ENCODE measurements at places on chromosomes 7 and 10.
A peak's percentile ranks its signal among the peaks of the same experiment; 100 is the strongest.

- DNase-seq = no peak
Observed at GRCh38 chr10:62069452-62070178, 168.1 kb downstream of the ARID5B start.

DNA sequence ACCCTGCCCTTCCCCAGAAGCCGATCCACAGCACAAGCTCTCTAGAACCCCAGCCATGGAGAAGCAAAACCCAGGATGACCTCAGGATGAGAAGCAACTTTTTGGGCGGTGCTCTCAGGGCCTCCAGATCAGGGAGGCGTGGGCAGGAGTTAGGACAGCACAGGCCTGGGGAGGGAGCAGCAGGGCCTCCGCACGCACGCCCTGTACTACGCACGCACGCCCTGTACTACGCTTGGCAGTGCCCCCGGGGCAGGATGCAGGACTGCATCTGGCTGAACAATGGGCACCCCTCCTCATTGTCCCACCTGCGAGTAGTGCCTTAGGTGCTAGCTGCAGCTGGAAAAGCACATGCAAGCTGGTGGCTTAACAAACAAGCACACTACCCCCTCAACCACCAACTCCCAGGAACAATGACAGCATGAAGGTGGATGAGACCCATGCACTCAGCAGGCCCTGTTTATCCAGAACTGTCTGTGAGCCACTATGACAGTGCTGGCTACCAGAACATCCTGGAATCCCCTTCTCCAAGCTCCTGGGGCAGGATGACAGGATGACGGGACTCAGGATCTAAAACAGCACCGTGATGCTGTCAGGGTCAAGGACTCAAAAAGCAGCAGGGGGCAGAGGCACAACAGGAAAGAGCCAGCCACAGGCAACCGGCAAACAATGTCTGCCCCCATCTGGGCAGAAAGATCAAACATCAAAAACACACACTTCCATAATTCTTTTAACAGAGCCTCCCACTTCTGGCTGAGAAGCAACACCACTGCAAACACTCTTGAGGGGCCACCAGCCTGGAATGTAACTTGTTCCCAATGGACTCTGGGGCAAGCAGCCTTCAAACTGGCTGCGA lies 11.8 kb downstream of the PODXL start:
- DNase-seq = peak; percentile 62

DNA sequence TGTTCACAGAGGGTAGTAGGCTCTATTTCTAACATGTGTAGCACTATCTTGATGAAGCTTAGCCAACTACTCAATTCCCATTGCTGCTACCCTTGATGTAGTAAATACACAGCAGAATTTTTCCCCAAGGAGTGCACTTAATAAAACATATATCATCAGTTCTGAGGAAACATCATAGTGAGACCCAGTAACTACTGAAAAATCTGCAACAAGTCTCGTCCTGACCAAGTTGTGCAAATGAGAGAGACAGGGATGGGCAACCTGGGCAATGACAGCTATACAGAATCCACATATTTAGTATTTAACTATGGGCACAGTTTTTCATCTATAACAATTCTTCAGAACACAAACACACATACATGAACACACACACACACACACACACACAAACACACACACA lies 1073.8 kb upstream of the SORCS1 start:
- no peak for DNase-seq

GRCh38 chr7:139038691-139039090 lies 2.8 kb upstream of the ZC3HAV1L start:
- no peak for DNase-seq

- DNase-seq = no peak
Observed at GRCh38 chr7:108385834-108386422, 70.3 kb downstream of the NRCAM start.

DNA sequence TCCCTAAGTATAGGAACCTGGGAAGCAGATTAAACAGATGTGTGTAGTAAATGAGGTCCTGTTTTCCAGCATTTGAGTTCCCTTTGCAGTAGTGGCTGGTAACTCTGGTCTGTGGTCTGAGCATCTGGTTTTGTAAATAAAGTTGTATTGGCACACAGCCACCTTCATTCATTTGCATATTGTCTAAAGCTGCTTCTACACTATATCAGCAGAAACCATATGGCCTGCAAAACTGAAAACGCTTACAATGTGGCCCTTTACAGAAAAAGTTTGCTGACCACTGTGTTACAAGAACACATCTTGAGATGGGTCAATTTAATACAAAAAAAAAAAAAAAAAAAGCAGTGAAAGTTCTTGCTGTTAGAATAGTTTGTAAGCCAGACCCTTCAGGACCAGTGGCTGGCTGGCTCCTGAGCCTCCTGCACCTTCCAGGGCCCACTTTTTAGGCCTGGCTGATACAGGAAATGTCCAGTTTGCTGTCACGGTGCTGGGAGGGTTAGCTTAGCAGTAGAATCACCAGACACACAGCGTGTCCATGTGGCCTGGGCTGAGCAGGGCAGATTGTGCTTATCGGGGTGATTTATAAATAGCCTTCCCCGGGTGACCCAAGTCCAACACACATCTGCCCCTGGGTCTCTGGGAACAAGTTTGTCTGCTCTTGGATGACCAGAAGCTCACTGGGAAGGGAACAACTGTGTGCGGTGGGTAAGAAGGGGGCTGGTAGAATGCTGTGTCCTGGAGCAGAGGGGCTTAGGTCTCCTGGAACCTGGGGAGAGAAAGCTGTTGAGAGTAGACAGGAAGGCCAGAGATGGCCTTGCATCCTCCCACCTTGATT lies 1.4 kb downstream of the C10orf71 start:
- DNase-seq = no peak

GRCh38 chr10:62903828-62904227 lies 87.7 kb upstream of the EGR2 start:
- no peak for DNase-seq

- DNase-seq = peak; percentile 85
Observed at GRCh38 chr10:18659819-18660535, 746 bp downstream of the ARL5B start.

DNA sequence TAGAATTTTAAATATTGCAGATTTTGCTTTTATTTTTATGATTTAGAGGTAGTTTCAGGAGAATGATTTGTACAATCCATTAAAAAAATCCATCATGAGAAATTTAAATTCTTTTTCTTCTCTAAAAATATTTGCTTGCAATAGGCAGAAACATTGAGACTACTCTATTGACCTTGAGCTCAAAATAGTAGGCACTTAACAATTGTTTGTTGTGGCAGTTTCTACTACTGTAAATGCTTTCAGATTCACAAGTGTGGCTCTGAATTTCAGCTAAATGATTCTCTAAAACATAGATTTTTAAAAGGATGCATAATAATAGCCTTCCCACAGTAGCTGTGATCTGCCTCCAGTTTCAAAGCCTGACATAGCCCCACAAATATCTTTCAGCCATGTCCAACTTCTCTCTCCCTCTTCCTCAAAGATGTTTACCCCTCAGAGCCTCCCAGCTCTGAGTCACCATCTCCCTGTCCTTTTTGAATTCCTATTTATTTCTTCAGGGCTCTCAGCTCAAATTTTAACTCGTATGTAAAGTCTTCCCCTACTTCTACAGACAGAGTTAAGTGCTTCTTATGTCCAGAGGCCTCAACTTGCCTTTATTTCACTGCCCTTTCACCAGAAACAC lies 160.5 kb downstream of the AOAH start:
- DNase-seq = no peak

GRCh38 chr7:6078548-6078947 lies 47.4 kb downstream of the ANKRD61 start:
- no peak for DNase-seq

- DNase-seq = peak; percentile 74
Observed at GRCh38 chr10:25226775-25227682, 52.2 kb downstream of the GPR158 start.

GRCh38 chr10:113309791-113310190 lies 243.1 kb upstream of the HABP2 start:
- no peak for DNase-seq

DNA sequence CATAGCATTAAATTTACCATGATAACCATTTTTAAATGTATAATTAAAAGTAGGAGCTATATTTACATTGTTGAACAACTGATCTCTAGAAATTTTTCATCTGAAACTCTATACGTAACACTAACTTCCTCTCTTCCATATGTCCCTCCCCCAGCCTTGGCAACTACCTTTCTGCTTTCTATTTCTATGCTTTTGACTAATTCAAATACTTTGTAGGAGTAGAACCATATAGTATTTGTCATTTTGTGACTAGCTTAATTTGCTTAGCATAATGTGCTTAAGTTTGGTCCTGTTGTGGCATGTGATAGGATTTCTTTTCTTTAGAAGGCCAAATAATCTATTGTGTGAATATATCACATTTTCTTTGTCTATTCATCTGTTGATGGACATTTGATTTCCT lies 225.3 kb upstream of the POT1 start:
- no peak for DNase-seq

GRCh38 chr7:106885652-106886051 lies 20.6 kb downstream of the PIK3CG start:
- DNase-seq = no peak

DNA sequence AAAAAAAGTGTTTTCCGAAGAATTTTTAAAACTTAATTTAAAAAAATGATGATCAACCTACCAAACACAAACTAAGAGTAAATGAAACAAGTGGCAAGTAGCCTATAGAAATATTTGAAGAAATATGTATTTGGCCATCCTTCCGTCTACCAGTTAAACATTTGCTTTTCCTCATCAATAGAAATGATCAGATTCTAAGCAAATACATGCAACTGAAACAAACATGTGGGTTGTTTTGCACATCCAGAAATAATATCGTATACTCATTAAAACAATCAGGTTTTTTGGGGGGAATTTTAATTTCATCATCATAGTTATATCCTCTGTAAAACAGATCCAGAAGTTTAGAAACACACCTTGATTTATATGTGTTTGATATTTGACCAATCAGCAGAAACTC lies 1011.7 kb downstream of the GATA3 start:
- no peak for DNase-seq

DNA sequence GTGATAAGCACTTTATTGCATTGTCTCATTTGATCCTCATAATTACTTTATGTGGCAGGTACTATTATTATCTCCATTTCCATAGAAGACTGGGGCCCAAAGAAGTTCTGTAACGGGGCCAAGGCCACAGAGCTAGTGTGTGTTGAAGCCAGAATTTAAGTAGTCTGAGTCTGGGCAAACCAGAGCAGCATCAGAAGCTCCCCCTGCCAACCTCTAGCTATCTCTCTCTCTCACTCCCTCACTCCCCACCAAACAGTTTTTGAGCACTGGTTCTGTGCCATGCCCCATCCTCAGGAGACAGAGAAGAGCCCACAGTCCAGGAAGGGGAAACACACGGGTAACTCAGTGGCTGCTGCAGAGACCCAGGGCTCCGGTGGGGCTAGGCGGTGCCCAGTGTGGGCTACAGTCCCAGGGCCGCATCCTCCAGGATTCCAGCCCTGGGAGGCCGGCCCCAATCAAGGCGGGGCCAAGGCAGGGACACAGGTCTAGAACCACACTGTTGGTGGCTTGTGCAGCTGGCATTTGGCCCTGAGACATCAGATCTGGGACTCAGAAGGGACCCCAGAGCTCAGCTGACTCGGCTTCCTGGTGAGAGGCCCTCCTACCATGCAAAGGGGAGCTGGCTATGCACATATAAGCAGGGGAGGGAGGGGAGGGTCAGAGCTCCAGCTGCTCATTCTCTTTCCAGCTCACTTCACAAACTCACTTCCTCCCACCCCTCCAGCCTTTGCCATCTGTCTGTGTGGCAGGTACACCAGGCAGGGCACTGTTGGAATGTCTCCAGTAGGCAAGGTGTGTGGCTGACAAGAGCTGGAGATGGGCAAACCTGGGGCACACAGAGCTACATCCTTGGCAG lies 34.4 kb downstream of the COL13A1 start:
- DNase-seq = no peak

DNA sequence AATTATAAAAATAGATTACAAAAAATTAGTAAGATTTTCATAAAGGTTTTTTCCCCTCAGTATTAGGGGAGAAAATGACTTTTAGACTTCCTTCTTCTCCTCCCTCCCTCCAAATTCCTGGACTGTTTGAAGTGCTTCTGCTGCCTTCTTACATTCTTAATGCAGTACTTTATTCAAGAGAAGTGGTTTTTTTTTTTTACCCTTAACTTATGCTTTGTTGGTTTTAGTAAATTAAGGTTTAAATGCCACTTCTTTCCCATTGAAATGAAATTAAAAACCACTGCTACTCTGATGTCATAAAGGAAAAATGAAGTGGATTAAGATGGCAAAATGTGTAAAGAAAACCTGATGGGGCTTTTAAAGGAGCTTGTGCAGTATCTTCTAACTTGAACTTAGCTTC lies 140.7 kb downstream of the VTI1A start:
- peak; percentile 47 for DNase-seq

- DNase-seq = no peak
Observed at GRCh38 chr10:133022776-133023100, 65.0 kb upstream of the ADGRA1 start.

DNA sequence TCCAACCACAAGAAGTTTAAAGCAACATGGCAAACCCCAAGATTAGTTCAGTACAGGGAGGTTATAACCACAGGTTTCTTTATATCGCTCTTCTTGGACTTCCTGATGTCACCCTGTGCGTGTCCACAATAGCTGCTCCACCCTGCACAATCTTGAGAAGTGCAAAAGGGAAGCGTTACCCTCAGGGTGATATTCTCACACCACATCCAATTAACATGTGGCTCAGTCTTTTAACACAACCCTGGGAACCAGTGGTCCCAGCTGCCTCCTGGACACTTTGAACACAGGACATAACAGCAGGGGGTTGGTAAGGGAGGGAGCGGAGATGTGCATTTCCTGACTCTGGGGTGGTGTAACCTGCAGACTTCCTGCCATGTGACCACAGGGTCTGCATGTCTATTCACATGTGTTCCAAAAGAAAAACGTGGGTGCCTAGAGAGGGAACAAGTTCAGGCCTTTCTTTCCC lies 64.6 kb downstream of the GSAP start:
- DNase-seq = peak; percentile 32

DNA sequence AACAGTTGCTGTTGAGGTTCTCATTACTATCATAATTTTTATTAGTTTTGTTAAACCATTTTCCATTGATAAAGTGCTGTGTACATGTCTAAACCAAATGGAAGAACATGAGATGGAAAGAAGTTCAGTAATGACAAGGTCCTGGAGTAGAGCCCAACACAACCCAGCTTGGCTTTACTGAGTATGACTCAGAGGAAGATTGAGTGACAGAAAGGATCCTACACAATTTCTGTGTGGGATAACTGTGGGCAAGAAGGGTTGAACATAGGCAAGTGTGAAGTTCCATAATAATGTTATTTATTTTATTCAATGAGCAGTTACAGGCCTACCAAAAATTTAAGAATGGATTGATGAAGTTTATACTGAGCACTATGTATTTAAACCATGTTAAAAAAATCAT lies 15.9 kb downstream of the PRKG1 start:
- DNase-seq = no peak

DNA sequence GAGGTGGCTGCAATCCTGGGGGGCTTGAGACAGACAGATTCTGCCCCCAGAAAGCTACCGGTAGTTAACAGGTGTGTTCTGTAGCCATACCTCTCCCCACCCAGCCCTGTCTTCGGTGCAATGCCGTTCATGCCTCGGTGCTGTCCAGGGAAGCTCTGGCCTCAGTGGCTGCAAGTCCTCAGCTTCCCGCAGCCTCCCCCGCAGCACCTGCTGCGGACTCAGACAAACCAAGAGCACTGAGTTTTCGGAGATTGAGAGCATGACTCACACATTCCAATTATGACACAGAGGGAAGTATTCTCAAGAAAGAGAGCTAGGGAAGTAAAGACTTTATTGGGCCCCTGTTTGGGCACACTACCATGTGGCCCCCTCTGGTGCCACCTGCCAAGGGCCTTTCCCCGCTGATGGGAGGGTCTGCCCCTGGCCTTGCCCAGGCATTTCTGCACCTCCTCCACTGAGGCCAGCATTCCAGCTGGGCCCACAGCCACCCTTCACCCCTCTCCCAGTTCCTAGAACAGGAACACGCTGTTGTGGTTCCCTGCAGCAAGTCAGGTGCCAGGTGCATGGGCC lies 30.2 kb upstream of the EZH2 start:
- DNase-seq = no peak
